Stimulated activated CD8-positive, alpha-beta memory T cell treated with anti-CD3 and anti-CD28 coated beads, Interleukin-4, amount 100 ng/mL, for 1 hour (primary cell): ENCODE measurements at places on chromosomes 1 and 21.

DNA sequence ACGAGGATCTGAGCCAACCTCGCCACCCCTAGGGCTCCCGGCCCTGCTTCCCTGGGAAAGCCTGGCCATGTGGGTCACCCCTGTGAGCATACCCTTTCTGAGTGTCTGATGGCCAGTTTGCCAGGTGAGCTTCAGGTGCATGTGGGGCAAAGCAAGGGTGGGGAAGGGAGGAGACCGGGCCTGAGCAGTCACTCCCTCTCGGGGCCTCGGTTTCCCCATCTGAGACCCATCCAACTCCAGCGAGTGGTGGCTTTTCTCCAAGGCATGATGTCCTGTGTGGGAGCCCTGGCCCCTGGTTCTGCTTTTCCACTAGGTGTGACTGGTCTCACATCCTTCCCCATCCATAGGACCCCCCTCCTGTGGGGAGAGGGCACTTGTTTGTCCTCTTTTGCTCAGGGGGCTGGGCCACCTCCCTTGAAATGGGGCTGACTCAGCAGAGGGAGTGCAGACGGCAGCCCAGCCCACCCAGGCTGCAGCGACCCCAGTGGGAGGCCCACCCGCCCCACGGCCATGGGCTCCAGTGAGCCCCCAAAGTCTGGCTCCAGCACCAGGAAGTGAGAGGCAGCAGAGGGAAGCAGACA lies 1.7 kb upstream of the WNT9A start:
- no peak for DNase-seq

DNA sequence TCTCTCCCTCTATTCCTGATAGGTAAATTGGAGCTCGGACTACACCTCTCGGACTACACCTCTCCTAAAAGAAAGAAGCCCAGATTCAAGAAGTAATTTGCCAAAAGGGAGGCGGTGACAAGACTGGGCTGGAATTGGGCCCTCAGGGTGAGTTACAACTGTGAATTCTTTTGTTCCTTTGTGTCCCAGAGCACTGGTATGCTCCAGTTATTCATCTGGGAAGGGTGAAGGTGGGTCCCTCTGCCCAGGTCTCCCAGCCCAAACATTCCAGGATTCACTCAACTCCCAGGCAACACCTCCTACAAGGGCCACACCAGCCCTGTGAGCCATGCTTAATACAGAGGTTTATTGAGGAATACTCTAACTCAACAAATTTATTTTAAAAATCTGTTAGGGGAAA lies 69.2 kb downstream of the LMX1A start:
- DNase-seq: no peak

DNA sequence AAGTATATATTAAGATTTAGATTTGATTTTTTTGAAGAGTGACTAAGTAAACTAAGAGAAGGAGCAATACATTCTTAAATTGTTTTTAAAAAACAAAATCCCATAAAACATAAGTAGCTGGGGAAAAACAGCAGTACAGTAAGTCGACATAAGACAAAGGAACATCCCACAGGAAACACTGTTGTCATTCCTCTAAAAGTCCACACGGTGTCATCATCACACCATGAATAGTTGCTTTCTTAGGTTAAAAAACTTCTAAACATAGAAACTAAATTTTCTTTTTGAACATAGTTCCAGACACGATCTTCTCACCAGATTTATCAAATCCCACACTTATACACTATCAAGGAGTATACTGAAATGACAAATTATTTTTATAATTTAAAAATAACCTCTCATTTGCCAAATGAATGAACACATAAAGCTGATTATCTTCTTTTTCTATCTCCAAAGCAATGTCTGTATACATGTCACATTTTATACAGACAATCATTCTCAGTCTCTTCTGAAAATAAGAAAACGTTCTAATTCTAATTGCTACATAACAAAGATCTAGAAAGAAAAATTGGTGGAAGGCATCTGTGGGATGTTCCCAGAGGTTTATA lies 15.8 kb downstream of the ODF2L start:
- DNase-seq: no peak

DNA sequence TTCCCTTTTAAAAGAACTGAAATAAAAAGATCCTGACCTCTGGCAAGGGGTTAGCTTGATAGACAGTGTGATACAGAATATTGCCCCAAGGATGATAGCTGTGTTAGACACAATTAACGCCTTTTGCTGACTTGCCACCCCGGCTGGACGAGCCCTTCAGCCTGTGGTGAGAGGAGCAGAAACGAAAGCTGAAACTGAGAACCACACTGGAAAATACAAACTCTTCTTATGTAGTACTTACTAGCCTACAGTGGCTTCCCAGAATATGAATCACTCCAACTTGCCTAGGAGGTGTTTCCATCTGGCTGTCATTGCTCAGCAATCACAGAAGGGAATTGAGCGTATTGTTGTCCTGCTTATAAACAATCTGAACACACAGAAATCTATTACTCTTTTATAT lies 22.9 kb downstream of the SAMSN1 start:
- no peak for DNase-seq
